ENCODE measurements at places on chromosomes 16 and 17. TPM values are rescaled to one million over a fixed set of nuclear protein-coding genes. Genes with fewer than 3 reads are reported as not detected.

Gene EPX
- not detected for total RNA-seq

Gene NPIPB13
- 2.5 TPM for total RNA-seq

Gene NFATC3
- total RNA-seq: 27.5 TPM

Gene GPR139
- total RNA-seq: 3.2 TPM

Gene ZFHX3
- 29.8 TPM for total RNA-seq
